Amniotic epithelial cell (primary cell): ENCODE measurements at places on chromosomes 13 and 19.

GRCh38 chr13:103884101-103884723, 818.0 kb upstream of the SLC10A2 start:
- no peak for DNase-seq

- peak; percentile 21 for DNase-seq
These were observed 2193.1 kb downstream of the PCDH9 start for GRCh38 chr13:65036999-65037398.

GRCh38 chr13:36430247-36431203, 1.8 kb upstream of the CCNA1 start:
- DNase-seq, result no peak

DNA sequence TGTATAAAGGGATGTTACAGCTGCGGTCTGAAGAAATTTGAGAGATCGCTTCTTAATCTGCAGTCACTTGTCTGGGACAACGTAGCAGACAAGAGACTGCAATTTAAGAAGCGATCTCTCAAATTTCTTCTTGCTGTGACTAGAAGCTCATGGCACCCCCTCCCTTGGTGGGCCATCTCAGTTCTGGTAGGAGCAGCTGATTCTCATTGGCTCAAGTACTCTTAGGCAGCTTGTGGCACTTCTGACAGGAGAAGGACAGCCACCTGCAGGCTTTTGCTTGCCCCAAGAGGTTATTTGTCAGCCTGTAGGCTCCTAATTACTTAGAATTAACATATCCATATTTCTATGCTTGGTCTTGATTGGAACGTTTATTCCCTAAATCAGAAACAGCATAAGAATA, 503.0 kb downstream of the DCT start:
- no peak for DNase-seq

GRCh38 chr13:103957939-103958338, 891.7 kb upstream of the SLC10A2 start:
- no peak for DNase-seq

DNA sequence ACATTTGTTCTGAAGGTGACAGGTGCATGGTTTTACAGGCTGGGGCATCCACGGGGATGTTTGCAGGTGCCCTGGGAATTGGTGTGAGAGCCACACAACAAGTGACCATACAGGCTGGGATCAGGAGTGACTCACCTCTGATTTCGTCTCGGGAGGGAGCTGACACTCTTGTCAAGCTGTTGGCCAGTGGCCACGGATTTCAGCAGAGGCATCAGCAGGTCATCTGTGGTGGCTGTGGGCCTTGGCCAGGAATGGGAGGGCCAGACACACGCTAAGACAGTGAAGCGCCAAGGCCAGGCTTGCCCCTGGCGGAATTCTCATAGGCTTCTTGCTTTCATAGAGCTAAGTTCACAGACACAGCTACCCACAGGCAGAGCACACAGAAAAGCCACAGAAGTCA, 108.6 kb downstream of the HSPH1 start:
- peak; percentile 16 for DNase-seq

DNA sequence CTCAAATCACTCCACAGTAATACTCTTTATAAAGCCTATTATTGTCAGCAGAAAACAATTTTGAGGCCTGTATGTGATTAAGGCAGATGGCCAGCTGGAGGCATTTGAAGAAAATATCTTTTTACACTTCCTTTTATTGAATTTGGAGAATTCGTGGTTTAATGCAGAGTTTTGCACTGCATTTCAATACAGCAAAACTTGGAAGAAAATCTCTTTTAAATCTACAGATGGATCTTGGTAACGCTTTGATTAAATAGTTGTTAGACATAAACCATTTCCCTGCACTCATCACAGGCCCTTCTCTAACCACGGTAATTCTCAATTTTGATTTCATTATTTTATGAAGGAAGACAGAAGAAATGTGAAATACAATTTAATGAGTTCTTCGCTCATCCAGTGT, 185.7 kb downstream of the RFC3 start:
- DNase-seq, result no peak

- DNase-seq, result no peak
These were observed 10.3 kb downstream of the AKT2 start for GRCh38 chr19:40274585-40275544.

GRCh38 chr19:8097681-8098567, 45.4 kb downstream of the CCL25 start:
- no peak for DNase-seq

GRCh38 chr13:53622456-53622855, 593.8 kb downstream of the OLFM4 start:
- DNase-seq, result no peak

DNA sequence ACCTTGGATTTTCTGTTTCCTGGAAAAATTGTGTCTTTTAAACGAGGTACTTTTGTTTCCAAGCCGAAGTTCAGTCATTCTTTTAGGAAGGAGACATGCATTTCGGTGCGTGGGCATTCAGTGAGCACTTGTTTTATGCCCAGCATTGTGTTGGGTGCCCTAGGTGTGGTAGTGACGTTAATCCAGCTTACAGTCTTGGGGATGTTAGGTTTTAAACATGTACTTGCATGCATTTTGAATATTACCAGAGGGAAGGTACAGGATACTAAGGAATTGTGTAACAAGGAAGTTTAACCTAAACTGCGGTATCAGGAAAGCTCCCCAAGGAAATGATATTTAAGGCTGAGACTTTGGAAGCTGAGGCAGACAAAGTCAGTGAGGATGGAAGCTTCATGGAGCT, 66.3 kb downstream of the ARHGAP35 start:
- no peak for DNase-seq

GRCh38 chr19:52206481-52206880, 16.6 kb downstream of the PPP2R1A start:
- DNase-seq, result no peak

DNA sequence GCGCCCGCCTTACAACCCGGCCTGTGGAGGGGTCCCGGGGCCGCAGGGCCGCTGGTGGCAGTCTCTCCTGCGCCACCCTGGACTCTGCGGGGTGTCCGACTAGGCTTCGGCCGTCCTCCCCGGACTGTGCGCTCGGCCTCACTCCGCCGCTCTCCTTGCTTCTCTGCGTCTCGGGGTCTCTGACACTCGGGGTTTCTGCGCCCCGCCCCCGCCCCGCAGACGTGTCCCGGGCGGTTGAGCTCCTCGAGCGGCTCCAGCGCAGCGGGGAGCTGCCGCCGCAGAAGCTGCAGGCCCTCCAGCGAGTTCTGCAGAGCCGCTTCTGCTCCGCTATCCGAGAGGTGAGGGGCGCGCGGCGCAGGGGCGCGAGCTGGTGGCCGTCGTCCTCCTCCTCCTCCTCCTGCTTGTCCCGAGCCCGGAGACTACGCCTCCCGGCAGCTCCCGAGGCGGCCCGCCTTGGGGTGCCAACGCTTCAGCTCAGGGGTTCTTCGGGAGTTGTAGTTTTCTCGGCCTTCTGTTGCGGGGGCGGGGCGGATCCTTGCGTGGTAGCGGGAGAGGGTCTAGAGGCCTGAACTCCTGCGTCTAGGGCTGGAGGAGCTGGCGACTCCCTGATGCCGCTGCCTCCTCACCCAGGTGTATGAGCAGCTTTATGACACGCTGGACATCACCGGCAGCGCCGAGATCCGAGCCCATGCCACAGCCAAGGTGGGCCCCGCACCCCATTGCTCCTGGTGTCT, 627 bp downstream of the LIN7B start:
- DNase-seq, result peak; percentile 50

DNA sequence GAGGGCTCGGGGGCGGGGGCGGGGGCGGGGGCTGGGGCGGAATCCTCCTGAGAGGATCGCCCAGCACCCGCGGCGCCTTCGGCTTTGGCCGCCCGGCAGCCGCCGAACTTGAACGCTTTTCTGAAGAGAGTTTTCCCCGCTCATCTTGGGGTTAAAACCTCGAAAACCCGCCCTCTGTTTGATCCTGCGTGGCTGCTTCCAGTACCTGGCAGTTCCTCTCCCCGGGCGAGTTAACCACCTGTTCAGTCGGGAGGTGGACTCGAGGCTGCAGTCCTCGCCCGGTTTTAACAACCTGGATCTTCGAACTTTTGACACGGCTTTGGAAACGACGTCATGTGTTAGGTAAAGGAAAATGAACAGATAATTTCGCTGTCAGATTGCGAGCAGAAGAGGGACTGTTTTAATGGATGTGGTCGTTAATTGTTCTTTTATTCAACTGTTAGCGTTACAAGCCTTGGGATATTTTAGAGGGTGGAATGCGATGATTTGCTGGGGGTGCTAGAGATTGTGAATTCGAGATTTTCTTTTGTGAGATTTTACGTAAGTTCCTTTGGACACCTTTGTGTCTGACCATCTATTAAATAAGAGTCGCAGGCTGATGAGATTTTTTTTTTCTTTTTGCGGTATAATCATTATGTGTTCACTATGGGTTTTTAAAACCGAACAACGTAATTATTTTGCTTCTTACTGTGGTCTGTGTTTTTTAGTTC, 1.0 kb downstream of the FNDC3A start:
- peak; percentile 64 for DNase-seq

GRCh38 chr19:1935484-1936208, 5.3 kb upstream of the CSNK1G2 start:
- peak; percentile 70 for DNase-seq

DNA sequence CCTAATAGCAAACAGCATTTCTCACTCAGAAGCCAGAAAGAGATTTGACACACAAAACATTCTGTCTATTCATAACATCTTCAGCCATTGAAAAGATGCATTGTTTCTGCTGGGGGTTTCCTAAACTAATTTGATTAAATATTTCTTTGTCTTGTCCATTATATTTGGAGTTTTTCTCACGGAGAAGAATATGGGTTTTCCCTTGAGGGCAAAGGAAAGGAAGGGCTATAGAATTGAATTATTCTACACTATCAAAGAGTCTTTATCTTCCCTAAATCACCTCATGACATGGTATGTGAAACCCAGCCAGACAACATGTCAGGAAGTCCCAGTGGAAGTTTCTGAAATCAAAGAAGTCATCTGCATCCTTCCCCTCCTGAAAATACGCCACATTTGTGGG, 186.4 kb downstream of the SHISA2 start:
- no peak for DNase-seq
